Liver (tissue), 10 donors: ENCODE measurements at places on chromosomes 2 and 18. TPM values are rescaled to one million over a fixed set of nuclear protein-coding genes. Genes with fewer than 3 reads are reported as not detected.

GRCh38 chr2:94986392-94986963 lies 39.0 kb upstream of the MAL start:
- no peak for DNase-seq

Gene B4GALT6
- 4.2 TPM for total RNA-seq

Gene LYG1
- total RNA-seq, result 0.59 TPM

DNA sequence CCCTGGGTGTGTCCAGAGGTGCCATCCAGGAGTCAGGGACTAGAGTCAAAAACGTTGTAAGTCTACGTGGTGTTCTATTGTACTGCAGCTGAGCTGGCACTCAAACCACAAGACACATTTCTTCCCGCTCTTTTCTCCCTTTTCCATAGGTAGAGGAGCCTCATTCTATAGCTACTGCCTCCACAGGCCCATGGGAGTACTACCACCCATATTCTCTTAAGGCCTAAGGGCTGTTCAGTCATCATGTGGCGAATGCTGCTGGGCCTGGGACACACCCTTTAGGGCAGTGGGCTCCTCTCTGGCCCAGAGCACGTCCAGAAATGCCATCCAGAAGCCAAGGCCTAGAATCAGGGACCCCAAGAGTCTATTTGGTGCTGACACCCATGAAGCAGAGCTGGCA lies 1271.7 kb downstream of the CNTNAP5 start:
- DNase-seq, result no peak

- DNase-seq, result no peak
Measured at GRCh38 chr2:229118927-229119326, 152.2 kb downstream of the PID1 start.

DNA sequence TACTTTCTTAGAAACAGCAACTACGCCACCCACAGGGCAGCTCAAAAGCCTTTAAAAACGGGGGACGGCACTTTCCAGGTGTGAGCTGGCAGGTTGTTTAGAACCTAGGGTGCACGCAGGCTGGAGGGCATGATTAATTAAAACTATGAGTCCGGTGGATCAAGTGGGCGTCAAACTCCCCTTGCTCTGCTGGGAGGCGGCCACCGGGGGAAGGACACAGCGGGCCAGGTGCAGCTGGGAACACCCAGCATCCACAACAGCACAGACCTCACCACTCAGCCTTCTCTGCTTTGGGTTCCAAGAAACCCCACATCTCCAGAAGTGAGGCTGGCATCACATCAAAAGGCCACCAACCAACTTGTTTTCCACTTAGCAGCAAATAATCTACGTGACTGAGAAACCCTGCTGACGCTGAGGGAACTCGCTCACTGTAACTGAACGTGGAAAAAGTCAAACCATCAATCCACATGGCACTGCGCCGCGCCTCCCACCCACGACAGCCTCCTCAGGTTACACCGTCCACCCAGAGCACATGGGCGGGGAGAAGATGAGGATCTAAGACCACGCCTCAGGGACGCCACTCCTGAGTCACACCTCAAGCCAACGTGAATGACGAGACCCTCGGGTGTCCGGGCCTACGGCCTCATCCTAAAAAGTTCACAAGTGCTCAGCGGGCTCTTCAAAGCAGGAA lies 118.2 kb downstream of the ZNF516 start:
- DNase-seq, result no peak

GRCh38 chr2:43576981-43577892 lies 18.6 kb downstream of the THADA start:
- no peak for DNase-seq

GRCh38 chr2:201156640-201157039 lies 26.3 kb upstream of the CASP10 start:
- DNase-seq, result peak; percentile 6

- no peak for DNase-seq
Measured at GRCh38 chr18:29862824-29863223, 1179.7 kb downstream of the DSC3 start.

GRCh38 chr18:36798738-36799473 lies 29.9 kb downstream of the TPGS2 start:
- DNase-seq, result no peak

Gene MOB4
- 17.5 TPM for total RNA-seq

DNA sequence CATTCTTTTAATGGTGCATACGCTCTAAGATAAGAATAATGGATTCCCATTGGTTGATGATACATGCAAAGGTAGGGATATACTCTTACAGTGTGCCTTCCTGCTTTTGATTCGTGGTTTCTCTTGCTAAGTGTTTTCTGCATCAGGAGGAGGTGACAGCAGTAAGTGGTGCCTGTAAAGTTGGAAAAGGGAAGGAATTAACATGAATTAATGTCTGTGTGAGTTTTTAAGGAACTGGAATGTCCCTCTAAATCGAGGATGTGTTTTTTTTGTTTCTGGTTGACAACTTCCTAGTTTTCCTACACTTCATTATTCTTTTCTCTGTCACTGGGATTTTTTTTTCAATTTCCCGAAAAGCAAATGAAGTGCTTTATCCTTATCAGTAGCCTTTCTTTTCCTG lies 54.4 kb downstream of the CRIM1 start:
- DNase-seq, result no peak

- DNase-seq, result peak; percentile 94
Measured at GRCh38 chr2:9951522-9952285, at the start of gene GRHL1. Gene GRHL1, plus strand, starts transcription at chr2:9951693. Its CDS starts 141 bp downstream, at chr2:9951834.

- DNase-seq, result no peak
Measured at GRCh38 chr2:9958057-9958456, 6.6 kb downstream of the GRHL1 start.

DNA sequence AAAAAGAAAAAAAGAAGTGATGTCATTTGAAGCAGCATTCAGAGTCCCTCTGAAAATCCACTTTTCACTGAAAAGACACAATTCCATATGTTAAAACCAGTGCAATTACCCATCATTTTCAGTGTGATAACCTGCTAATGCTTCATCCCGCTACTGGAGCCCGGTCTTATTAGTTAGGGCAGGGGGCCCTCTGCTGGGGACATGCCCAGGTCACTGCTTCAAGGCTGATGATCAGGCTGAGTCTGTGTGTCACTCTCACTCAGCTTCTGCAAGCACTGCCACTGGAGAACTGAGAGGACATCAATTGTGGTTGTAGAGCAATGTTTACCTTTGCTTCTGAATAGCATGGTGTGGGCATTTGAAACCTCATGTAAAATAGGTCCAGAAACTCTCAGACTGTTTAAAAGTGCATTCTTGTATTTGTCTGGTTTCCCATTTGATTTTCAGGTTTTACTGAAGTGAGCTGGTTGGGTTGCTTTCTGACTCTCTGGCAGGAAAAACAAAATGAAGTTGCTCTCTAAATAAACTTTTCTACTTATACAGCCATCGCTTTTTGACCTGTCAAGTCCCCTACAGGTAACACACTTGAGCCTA lies 49.2 kb upstream of the NXPH2 start:
- DNase-seq, result peak; percentile 48

Gene NBAS
- 27.2 TPM for total RNA-seq

- no peak for DNase-seq
Measured at GRCh38 chr2:9200633-9201015, 6.0 kb upstream of the ASAP2 start.

Gene ZC3H15
- 37.1 TPM for total RNA-seq

- DNase-seq, result no peak
Measured at GRCh38 chr2:235573331-235574221, 79.7 kb downstream of the AGAP1 start.

Gene SEPTIN10
- total RNA-seq, result 35.9 TPM

Gene VWA3B
- total RNA-seq, result not detected

DNA sequence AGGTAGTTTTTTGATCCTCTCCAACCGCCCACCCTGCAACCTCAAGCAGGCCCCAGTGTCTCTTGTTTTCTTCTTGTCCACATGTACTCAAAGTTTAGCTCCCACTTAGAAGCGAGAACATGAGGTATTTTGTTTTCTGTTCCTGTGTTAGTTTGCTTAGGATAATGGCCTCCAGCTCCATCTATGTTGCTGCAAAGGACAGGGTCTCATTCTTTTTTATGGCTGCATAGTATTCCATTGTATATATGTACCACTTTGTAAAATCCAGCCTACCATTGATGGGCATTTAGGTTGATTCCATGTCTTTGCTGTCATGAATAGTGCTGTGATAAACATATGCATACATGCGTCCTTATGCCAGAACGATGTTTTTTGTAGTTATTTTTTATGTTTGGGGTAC lies 2.5 kb downstream of the CRYGC start:
- DNase-seq, result no peak

Gene ERLEC1
- total RNA-seq, result 28.8 TPM

DNA sequence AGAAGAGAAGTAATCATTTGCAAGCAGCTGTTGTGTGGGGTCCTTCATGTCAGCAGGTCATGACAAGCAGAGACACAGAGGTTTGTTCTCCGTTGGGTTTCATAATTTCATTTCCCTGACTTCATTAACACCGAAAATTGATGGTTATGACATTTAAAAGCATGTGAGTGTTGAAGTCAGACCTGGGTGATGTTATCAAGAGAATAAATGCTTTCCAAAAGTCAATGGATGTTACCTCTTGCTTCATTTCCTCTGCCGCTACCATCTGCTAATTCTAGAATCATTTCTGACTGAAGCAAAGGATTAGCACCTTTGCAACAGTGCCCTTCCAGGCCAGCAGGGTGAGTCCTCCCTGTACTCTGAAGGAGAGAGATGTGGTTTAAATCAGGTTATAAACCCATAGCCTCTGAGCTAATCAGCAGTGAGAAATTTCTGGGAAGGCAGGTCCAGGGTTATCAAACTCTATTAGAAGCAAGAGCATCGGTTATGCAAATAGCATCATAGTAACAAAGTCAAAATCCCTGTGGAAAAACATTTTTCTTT lies 446.2 kb downstream of the PIK3C3 start:
- no peak for DNase-seq

DNA sequence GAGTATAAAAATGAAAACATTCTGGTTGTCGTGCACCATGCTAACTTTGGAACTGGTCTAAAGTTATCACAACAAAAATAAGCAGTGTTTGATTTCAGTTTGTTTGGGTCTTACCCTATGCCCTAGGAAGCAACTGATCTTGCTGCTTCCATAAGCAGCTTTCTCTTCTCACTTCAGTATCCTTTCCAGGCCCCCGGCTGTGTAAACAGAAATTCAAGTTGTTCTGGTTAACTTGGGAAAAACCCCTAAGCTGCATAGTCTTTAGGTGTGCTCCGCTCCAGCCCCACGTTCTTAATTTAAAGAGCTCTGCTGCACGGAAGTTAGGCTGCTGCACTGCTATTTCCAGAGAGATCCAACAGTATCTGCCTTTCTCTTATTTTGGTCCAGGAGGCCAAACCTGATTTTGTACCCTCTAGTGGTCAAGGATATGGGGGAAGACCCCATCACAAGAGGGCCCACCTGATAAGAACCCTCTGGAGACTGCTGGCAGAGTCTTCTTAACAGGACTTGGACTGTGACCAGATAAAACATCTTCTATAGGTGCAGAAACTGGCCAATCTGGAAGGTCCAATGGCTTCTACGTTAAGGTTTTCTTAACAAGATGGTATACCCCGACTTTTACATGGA lies 69.1 kb downstream of the FEZ2 start:
- no peak for DNase-seq

- no peak for DNase-seq
Measured at GRCh38 chr2:240850026-240850425, 18.6 kb upstream of the AGXT start.

- no peak for DNase-seq
Measured at GRCh38 chr2:144701259-144701658, 181.3 kb upstream of the ZEB2 start.

Gene MC2R
- not detected for total RNA-seq

Gene UGT1A4
- total RNA-seq, result 136 TPM

- no peak for DNase-seq
Measured at GRCh38 chr2:62329797-62330196, 133.9 kb downstream of the B3GNT2 start.

DNA sequence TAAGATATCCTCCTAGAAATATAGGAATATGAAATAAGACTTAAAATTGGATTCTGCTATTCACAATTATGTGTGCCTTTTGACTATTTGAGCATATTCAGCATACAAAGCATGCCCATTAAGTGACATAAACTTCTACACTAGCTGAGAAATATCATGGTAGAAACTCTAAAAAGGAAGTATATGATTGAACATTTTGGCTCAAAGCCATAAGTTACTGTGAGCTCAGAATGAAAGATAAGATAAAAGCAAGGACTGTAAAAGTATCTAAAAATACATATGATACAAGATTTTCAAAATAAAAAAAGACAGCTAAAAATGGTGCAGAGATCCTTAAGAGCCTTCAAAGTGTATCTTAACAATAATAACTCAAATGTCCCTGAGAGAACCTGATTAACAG lies 340.5 kb upstream of the SLC39A10 start:
- DNase-seq, result no peak

- DNase-seq, result no peak
Measured at GRCh38 chr18:78980777-78981380, 1.3 kb downstream of the SALL3 start.

Gene MFSD6
- 9.5 TPM for total RNA-seq

- no peak for DNase-seq
Measured at GRCh38 chr2:205984381-205984780, 101.6 kb downstream of the INO80D start.

Gene DNER
- total RNA-seq, result not detected

- DNase-seq, result no peak
Measured at GRCh38 chr18:34695310-34695709, 14.8 kb upstream of the DTNA start.

Gene MAPK4
- total RNA-seq, result 4.9 TPM

- no peak for DNase-seq
Measured at GRCh38 chr2:20549144-20549543, 101.8 kb downstream of the HS1BP3 start.

Gene ZNF521
- total RNA-seq, result 2.3 TPM
